ENCODE measurements at places on chromosomes 3 and 15.

- DNase-seq, result no peak
Measured at GRCh38 chr3:71214797-71215196, 368.7 kb downstream of the FOXP1 start.

GRCh38 chr15:26970712-26971210 lies at the start of gene GABRG3:
Gene GABRG3, plus strand, starts transcription at chr15:26971181.
- no peak for DNase-seq

- DNase-seq, result no peak
Measured at GRCh38 chr15:80461356-80462095, 57.3 kb downstream of the ARNT2 start.

- DNase-seq, result no peak
Measured at GRCh38 chr3:98540346-98540745, 8.6 kb downstream of the GPR15 start.

DNA sequence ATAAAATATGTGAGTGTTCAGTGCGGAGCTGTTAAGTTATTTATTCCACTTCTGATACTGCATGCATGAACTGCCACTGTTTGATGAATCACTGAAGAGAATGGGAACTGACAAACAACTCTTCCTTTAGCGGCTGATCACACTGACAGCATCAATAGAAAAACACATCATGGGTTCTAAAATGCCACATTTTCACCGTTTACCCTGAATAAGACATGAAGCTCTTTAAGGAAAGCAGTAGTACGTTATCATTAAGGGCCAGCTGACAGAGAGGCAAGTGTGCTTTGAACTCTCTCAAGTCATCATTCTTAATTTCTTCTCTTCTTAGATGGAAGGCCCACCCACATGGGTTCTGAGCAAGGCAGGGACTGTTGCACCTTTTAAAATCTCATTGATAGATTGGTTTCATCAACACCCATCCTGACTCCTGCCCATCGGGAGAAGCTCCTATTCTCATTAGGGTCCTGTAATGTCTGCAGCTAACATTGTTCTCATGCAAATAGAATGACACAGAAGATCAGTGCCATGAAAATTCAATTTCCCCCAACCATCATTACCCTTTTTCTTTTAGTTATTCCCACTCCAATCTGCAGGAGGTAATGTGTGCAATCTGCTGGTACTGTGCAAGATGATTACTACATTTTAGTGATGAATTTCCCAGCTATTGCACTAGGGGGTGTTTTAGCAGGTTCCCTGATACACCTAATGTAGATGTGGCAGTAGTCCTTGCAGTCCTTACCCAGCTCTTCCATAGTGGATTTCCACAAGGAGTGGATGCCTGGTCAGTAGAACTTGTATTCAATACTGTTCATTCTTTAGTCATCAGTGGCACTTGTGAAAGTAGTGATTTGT lies 119.1 kb downstream of the ROBO2 start:
- no peak for DNase-seq

DNA sequence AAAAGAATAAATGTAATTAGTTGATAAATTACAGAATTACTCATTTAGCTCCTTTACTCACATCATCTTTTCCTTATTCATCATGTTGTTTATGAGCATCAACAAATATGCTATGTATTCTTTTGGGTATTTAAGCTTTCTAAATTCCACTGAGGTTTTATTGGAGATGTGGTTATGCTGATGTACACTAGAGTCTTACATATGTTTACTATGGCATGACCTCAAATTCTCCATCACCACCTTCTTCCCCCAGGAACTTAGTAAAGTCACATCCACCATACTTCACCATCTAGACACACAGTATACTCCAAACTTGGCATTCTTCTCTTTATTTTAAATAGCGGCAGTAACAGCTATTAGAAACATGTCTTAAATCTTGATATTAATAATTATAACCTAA lies 74.1 kb upstream of the MELTF start:
- DNase-seq, result no peak

DNA sequence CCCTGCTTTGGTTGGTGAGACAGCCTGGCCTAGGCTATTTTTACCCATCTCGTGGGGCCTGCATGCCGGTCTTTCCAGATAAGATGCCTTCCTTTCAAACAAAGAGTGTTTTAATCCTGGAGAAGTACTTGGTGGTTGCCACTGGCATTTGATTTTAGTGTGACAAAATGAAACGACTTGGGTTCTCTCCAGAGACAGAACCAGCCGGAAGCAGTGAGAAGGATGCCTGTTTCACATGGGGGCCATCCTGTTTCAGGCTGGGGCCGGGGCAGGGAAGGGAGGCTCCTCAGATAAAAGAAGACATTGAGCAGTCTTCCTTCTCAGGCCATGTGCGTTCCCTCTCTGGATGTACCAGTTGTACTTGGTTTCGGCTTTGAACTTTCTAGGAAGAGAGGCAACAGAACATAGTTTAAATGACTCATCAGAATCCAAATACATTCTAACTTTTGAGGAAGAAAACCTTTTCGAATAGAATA lies 74.9 kb downstream of the TOP2B start:
- DNase-seq, result no peak

GRCh38 chr3:40432793-40433192 lies 24.3 kb upstream of the RPL14 start:
- no peak for DNase-seq

GRCh38 chr3:152196782-152197181 lies 71.9 kb upstream of the MBNL1 start:
- no peak for DNase-seq

All from activated effector memory CD4-positive, alpha-beta T cell treated with anti-CD3 and anti-CD28 coated beads, Interleukin-2, amount 50 U/mL, for 16 hours (primary cell).